ENCODE measurements at places on chromosomes 4 and X. TPM values are rescaled to one million over a fixed set of nuclear protein-coding genes. Genes with fewer than 3 reads are reported as not detected.

DNA sequence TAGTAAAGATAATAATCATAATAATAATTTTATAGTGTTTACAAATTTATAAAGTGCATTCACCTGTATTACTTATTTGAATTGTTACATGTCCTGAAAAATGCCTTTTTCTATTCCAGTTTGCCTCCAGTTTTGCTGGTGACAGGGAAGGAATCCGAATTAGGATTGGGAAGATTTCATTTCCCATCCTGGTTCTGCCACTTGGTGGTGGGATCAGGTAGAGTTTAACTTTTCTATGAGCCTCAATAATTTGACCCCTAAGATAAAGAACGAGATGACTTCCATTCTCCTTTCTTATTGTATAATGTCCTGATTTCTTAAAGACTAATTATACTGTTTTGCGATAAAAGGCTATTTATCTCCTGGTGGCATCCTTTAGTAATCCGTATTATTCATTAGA, 1090.9 kb downstream of the RAPGEF2 start:
- DNase-seq = no peak

- no peak for DNase-seq
Measured at GRCh38 chr4:73707918-73708577, 32.3 kb upstream of the CXCL8 start.

WWC2 gene
- 64.1 TPM for total RNA-seq

MTNR1A gene
- 0.80 TPM for total RNA-seq

SPANXD gene
- total RNA-seq = 0.82 TPM

GRCh38 chr4:26860922-26861433, 337 bp downstream of the STIM2 start:
- peak; percentile 71 for DNase-seq

PDE6B gene
- 9.0 TPM for total RNA-seq

UGT2A1 gene
- not detected for total RNA-seq

DNA sequence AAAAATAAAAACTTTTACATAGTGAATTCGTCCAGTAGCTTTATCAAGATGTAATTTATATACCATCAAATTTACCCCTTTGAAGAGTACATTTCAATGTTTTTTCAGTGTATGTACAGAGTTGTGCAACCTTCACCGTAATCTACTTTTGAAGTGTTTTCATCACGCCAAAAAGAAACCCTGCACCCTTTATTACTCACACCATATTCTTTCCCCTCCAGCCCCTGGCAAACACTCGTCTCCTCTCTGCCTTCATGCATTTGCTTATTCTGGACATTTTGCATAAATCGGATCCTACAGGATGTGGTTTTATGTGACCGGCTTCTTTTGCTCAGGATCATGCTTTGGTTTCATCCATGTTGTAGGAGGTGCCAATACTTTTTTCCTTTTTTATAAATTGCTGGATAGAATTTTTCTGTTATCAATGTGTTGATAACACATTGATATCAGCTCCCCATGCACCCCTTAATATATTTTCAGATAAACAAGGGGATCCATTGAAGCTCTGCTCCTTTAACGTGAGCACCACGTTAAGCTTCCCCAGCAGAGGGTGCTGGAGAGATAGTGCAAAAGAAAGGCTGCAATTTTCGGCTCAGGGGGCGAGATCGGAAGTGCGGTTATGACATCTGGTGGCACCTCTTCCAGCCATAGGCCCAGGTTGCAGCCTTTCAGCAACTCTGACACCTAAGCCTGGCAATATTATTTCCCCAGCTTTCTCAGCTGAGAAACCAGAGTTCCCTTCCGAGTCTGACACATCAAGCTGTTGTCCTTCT, 100.1 kb upstream of the VCX3B start:
- no peak for DNase-seq

GRCh38 chrX:65528705-65529340, 5.8 kb downstream of the LAS1L start:
- peak; percentile 51 for DNase-seq

DNA sequence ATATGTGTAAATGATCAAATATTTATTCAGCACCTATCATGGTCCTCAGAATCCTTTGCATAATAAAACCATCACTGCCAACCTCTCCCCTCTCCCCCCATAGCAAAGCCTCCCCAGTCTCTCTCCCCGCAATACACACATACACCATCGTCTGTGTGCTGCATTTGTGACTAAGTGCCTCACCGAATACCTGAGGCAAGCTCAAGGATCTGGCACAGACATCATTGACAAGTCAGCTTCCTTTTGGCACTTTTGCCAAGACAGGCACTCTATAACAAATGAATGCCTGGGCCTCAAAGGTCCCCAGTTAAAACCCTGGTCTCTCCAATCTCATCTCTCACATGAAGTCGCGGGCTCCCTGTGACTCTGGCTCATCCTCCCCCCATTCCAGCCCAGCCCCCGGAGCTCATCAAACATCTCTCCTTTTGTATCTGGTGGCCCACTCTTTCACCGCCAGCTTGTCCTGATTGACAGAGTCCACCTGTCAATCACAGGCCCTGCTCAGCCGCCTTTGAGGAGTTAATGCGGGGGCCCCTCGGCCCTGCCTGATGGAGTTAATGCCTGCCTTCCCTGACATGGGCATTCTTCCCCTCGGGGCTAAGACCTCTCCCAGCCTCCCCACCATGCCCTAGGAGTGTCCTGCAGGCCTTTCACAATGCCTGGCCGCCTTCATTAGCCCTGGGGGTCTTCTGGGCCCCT, 135.8 kb upstream of the ATP6AP2 start:
- no peak for DNase-seq

TRMT44 gene
- total RNA-seq = 41.2 TPM

- no peak for DNase-seq
Measured at GRCh38 chrX:103376979-103377324, 614 bp downstream of the BEX3 start.

STARD8 gene
- total RNA-seq = 7.1 TPM

GRCh38 chr4:153517159-153517558, 51.0 kb downstream of the TMEM131L start:
- no peak for DNase-seq

TMPRSS11A gene
- total RNA-seq = 1.8 TPM

DNA sequence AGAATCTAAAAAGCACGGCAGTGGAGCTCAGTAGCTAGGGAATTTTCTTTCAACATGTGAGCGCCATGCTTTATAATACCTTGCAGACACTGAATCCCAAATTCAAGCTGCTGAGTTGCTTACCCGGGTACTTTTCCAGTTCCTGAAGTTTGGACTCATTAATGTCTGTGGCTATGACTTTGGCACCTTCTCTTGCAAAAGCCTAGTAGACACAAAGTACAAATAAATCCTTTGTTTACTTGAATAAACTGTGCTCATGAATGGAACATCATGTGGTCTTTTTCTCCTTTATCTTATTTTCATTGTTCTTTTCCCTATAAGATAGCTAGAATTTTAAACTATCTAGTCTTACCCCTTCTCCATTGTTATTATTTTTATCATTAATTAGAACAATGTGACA, 4.6 kb downstream of the BDH2 start:
- DNase-seq = no peak

GRCh38 chr4:75643651-75644050, 13.3 kb upstream of the CDKL2 start:
- no peak for DNase-seq

DNA sequence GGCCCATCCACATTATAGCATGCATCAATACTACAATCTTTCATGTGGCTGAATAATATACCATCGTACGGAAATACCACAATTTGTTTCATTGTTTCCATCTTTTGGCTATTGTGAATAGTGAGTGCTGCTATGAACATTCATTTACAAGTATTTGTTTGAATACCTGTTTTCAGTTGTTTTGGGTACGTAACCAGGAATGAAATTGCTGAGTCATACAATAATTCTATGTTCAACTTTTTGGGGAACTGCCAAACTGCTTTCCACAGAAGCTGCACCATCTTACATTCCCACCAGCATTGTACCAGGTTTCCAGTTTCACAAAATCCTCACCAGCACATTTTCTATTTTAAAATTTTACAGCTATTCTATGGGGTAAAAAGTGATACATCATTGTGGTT, 28.5 kb upstream of the MANBA start:
- DNase-seq = no peak

FUNDC1 gene
- total RNA-seq = 12.7 TPM

GRCh38 chrX:129480889-129481288, 42.4 kb downstream of the SMARCA1 start:
- DNase-seq = no peak

GASK1B gene
- total RNA-seq = 29.1 TPM

DNA sequence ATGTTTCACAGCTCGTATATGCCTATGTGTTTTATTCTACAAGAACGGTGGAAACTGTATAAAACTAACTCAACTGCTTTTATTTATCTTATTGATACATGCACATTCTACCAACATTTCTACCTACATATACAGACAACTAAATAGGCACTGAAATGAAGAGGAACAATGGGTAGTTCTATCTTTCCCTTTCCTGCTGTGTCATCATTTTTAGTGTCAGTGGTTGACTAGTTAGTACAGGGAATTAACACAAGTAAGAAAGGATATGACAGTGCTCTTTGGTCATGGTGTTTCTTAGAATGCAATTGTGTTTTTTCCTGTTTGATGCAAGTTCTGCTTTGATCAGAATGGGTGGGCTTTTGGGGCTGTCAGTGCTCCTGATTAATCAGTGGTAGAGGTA, 293.8 kb upstream of the CTSO start:
- DNase-seq = no peak

DNA sequence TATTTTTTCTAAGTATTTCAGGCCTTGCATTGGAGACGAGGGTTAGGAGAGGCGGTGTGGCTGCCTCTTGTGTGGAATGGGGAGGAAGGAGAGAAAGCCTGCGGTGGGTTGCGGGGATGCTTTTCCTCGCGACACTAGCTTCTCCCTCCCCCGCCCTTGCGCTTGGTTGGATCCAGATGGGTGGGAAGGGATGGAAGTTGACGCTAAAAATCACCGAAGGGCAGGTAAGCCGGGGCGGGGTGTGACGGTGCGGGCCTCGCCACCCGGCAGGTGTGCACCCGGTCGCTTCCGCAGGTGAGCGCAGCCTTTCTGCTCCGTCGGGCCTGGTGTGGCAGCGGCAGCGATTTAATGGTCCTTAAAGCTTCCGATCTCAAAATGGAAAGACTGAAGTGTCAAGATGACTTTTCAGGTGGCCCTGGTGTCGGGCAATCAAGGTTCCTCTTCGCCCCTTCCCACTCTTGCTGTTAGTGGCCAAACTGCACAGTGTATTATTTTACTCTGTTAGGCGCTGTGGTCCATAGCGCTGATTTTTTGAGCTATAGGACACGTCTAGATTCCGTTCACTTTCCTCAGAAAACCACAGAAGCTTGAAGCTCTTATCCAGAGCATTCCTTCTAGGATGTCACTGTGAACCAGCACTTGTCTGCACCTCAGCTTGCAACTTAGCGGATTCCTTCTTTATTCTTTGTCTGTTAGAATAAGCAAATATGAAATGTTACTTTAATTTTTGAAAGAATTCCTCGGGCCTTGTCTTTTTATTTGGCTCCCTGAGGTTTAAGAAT, 765 bp downstream of the ENOPH1 start:
- peak; percentile 45 for DNase-seq

- DNase-seq = no peak
Measured at GRCh38 chr4:2663275-2663674, 92.9 kb downstream of the TNIP2 start.

DNA sequence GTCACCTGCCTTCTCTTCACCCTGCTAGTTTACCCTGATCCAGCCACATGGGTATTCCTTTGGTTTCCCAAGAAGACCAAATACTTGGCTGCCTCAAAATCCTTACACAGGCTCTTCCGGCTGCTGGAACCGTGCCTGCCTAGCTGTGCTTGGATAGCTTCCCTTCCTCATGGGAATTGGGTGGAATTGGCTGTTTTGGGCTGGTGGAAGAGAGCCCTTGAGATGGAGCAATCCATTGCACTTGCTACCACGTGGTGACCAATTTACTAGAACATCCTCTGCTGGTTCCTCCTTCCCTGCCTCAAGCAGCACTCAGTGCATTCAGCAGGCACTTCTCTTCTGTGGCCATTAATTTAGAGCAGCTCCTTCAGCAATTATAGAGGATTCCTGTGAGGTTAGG, 119.3 kb upstream of the AP1S2 start:
- no peak for DNase-seq

SYTL5 gene
- 1.7 TPM for total RNA-seq

DNA sequence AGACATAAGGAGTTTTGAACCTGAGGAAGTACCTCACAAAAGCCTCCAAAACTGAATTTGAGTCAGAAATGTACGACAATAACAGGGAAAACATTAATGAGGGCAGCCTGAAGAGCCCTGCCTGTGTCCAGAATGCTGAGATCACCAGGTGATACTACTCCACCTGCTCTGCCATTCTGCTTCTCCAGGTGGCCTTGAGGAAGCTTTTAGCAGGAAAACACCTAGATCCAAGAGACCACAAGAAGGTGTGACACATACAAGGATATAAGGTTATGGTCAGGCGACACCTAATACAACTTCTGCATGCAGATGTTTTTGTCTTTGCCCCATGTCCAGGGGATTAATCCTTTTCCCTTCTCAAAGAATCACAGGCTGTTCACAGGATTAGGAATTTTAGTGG, 15.3 kb downstream of the SOWAHB start:
- no peak for DNase-seq

GRCh38 chr4:181525634-181526033, 717.6 kb upstream of the TENM3 start:
- DNase-seq = no peak

- DNase-seq = no peak
Measured at GRCh38 chr4:174582463-174582862, 60.2 kb upstream of the HPGD start.

DNA sequence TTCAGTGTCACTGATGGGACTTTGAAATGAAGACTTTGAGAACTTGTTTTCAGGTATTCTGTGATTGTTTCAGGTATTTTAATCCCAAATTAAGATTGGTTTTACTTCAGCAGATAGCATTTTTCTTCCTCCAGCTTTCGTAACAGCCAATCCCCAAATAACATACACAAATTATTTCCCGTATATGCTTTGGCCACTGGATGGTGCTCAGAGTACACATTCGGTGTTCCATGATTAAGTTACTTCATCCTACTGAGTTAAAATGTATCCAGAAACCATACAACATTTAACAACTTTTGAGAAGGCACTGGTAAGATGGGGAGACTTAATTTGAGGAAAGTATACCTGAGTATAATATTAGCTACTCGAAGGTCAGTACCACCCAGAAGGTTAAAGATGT, 233.4 kb upstream of the FAM47A start:
- no peak for DNase-seq

USP17L12 gene
- not detected for total RNA-seq

GRCh38 chr4:47686294-47686872, 151.5 kb downstream of the CORIN start:
- DNase-seq = no peak

DNA sequence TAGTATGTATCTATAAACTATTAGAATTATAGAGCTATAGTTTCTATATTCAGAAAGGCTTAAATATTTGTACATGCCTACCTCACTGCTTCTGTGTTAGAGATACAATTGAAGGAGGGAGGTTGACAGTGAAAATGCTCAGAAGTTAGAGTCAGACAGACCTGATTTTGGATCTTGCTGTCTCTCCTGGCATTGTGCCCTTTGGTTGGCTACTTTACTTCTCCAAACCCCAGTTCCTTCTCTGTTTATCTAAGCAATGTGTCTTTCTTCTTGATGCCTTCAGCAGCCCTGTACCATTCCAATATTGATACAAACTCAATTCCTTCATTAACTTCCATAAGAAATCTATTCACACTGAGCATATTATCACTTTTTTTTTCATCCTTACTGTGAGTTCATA, 28.7 kb downstream of the CCNG2 start:
- no peak for DNase-seq
